Activated naive CD4-positive, alpha-beta T cell (primary cell): ENCODE measurements at places on chromosomes 1 and 21.

GRCh38 chr21:17709266-17709611 is 96.5 kb upstream of the BTG3 start:
- DNase-seq = no peak

DNA sequence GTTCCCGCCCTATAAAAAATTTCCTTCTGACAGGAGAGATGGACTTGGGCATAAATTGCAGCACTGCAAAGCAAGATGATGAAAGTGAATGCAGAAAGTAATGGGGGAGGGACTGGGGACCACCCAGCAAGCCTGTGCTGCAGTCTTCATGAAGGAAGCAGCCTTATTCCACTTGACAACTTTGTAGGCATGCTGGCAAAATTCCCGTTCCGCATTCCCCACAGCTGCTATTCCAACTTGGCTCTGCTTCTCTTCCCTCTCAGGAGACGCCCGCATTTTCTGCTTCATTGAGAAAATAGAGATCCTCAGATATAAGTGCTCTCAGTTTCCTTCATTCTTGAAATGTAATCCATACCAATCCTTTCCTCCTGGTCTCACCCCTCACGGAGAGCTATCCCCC is 2.4 kb downstream of the HMGB4 start:
- no peak for DNase-seq

GRCh38 chr1:42239555-42239954 is 75.0 kb upstream of the GUCA2A start:
- no peak for DNase-seq

GRCh38 chr1:37828410-37829074 is 20.5 kb upstream of the YRDC start:
- DNase-seq = no peak

DNA sequence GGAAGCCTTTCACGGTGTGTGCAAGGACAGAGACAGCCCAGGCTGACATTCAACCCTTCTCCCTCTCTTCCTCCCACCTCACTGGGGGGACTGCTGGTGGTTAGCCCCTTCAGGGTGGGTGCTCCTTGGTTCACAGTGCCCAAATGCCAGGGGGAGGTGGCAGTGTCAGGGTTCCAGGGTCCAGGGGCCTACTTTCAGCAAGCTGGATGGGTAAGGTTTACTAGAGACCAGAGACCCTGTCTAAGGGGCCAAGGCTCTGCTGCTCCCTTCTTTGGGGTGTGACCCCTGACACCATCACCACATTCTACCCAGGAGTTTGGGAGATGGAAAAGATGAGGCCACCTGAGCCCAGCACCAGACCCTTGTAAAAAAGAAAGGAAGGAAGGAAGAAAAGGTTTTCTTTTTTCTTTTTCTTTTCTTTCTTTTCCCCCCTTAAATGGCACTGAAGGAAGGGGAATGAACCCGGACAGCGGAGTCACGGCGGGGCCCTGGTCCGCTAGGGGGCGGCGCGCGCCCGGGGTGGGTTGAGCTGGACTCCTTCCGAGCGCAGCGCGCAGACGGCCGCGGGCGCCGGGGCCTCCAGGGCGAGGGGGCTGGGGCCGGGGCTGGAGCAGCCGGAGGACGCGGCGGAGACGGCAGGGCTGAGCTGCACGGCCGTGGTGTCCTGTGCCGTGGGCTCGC is 18.8 kb downstream of the KNCN start:
- peak; percentile 54 for DNase-seq

DNA sequence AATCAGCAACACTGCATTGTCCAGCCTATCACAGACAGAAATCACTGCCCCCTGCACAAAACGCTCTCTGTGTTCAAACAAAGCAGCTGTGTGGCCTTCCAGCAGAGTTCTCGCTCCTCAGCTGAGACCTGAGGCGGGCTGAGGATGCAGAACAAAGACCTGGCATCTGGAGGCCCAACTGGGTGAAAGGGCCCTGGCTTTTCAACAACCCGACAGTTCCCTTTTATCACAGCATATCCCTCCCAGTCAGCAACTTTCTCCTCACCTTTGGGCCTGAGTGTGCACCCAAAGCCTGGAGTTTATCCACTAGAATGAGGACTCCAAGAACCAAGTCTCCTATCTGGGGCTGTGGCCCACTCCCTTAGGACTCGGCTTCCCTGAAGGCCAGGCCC is 42.6 kb upstream of the A3GALT2 start:
- DNase-seq = no peak

DNA sequence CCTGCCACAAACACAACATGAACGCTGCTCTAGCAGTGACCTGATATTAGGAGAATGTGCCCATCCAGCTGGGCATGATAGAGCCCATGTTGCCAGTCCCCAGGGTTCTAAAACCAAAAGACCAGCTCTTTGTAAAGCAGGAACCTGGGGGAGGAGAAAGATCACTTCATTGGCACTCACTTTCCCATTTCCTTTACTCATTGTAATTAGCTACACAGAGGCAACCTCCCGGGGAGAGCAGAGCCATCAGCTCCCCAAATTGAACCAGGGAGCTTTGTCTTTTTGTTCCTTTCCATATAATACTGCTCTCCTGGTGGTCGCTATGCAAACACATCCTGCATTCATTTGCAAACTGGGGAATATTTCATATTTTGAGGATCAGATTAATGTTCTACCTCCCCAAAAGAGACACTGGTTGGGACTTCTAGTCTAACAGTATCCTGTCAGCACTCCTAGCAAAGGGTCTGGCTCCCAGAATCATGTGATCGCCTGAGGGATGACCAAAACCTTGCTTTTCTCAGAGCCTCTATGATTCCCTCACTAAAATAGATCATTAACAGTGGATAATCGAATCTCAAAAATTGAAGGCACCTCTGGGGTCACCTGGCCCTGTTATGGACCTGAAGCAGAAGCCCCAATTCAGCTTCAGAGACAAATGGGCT is 76.7 kb upstream of the CD1D start:
- DNase-seq = no peak
